ENCODE measurements at places on chromosomes 6 and 20.

DNA sequence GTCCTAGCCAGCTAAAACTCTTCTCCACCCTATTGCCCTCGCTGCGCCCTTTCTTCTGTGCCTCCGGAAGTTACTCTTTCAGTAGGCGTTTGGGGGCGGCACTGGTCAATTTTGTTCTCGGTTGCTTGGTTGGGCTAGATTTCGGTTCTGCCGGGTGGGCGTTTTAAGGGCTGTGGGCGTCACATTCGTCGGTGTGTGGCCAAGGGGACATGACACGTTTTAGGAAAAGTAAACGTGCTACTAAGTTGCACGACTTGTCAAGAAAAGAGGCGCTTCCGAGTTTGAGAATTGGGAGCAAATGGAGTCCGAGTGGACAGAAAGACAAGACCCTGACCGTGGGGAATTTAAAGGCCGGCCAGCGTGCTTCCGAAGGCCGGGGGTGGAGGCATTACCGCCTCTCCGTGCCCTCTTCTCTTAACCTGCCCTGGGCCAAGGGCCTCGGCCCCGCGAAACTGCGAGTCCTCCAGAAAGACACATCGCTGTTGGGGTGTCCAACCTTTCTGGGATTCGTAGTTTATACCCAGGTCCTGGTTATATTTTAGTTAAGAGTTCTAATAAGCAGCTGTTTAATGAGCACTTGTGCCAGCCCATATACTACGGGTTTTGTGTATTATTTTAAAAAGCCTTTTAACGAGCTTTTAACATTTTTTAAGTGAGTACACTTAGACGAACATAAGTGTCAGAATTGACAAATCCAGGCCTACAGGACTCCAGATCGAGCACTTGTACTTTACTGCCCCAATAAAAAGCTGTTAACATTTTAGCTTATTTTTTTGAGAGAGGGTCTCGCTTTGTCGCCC, 664 bp upstream of the BAG6 start:
- DNase-seq, result peak; percentile 93

GRCh38 chr20:8523684-8524083, 391.6 kb downstream of the PLCB1 start:
- no peak for DNase-seq

GRCh38 chr6:44302856-44303255, 10.3 kb downstream of the AARS2 start:
- no peak for DNase-seq

DNA sequence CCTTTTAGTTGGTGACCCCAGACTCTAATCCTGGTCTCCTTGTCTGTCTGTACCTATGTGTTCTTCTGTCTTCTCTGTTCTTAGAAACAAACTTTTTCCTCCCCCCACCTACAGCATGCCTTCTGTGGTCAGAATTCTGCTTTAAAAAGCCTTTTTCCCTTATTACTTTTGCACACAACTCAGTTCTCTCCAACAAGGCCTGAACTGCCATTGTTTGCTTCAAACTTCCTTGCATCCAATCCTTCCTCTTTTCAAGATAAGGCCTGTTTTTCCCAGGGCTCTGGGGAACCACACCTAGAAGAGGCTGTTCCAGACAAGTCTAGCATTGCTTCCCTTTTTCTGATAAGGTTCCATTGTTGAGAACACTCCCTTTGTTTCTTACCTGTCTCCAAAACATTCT, 22.2 kb upstream of the NCOA3 start:
- no peak for DNase-seq

- DNase-seq, result no peak
Measured at GRCh38 chr6:101392586-101393230, 800 bp upstream of the GRIK2 start.

- no peak for DNase-seq
Measured at GRCh38 chr6:38738261-38738660, 23.1 kb downstream of the DNAH8 start.

GRCh38 chr6:166581091-166581511, 5.4 kb downstream of the RAMACL start:
- DNase-seq, result no peak

DNA sequence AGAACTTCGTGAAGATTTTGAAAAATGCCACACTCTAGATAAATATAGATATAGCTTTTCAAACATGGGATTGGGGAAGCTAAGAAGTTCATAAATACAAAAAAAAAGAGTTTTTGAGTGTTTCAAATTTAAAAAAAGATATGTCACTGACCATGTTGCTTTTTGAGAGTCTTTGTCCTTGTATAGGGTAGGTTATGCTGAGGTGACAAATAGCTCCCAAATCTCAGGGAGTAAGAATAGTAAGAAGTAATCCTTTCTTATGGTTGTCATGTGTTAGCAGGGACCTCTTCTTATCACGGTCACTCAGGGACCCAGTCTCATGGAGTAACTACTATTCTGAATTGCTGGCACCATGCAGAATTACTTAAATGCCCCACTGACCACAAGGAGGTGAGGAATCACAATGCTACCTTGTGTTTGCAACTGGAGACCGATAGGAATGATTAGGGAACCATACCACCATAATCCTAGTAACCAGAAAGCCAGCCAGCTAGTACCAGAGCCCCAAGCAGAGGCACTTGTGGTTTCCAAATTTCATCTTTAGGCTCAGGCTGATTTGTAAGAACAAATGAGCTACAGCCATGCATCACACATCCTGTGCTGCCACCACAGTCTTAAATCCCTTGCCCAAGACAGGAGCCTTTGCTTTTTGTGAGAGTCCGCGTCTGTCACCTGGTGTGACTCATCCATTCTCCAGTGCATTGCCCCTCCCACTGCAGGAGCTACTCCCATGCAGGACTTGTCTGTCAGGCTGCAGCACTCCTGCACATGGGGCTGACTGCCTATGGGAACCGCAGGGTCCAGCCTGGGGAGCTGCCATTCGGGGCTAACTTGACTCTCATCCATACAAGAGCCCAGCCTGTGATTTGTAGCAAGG, 42.4 kb upstream of the ADGRF4 start:
- no peak for DNase-seq

DNA sequence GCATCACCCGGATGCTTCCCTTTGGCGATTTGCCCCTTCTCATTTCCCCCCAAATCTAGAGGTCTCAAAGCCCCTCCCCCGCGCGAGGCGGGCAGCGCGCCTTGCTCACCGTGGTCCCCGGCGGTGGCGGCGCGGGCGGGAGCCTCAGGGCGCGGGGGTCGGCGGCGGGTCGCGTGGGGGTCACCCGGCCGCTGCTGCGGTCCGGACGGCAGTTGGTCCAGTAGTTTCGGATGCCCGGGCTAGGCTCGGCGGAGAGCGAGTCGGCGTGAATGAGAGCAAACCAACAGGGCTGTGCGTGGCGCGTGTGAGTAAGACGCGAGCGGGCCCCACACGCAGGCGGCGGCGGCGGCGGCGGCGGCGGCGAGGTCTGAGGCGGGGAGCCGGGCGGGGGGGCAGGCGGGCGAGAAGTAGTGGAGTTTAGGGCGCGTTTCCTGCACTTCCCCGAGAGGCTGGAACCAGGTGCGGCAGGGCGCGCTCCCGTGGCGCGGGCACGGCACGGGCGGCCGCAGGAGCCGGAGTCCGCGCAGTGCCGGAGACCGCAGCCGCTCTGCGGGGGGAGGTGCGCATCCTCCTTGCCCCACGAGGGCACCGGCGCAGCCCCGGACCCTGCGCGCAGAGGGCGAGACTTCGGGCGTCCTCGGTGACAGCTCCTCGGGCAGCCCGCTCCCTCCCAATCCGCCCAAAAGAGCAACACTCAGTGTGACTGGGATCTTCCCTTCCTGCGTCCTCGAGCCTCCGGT, 567 bp downstream of the HS3ST5 start:
- peak; percentile 31 for DNase-seq

DNA sequence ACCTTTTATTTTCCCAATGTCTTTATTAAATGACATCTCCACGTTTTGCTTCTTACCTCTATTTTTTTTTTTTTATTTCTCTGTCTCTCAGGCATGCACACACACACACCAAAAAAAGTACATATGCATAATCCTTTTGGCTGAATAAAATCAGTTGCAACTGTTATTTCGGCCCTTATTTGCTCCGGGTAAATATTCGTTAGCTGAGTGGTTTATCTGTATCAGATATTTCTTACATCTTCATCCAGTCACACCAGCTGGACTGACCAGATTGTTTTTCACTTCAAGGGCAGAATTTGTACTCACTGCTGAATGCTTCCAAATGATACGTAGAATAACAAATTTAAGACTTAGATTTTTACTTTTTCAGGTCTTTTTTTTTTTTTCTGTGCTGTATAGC, 45.5 kb downstream of the PTPN1 start:
- no peak for DNase-seq

GRCh38 chr6:139712830-139713229, 338.4 kb upstream of the CITED2 start:
- DNase-seq, result no peak

GRCh38 chr6:56169366-56169765, 78.0 kb downstream of the COL21A1 start:
- DNase-seq, result no peak

GRCh38 chr6:125526007-125526720, 223.3 kb upstream of the HEY2 start:
- DNase-seq, result no peak

- DNase-seq, result no peak
Measured at GRCh38 chr6:1535295-1535694, 74.4 kb upstream of the FOXC1 start.

DNA sequence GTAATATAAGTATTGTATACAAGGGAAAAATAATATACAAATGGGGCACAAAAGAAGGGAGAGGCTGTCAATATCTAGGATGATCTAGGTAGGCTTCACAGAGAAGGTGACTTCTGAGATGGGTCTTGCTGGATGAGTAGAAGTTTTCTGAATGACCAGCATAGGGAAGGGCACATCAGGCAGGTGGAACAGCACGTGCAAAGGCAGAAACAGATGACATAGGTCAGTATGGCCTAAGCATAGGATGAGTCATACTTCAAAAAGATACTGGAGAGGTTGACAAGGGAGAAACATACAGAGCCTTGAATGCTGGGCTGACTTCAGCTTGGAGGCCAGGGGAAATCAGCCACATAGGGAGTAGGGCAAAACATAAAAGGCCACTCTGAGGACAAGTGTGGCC, 31.9 kb upstream of the SIRPA start:
- DNase-seq, result no peak

DNA sequence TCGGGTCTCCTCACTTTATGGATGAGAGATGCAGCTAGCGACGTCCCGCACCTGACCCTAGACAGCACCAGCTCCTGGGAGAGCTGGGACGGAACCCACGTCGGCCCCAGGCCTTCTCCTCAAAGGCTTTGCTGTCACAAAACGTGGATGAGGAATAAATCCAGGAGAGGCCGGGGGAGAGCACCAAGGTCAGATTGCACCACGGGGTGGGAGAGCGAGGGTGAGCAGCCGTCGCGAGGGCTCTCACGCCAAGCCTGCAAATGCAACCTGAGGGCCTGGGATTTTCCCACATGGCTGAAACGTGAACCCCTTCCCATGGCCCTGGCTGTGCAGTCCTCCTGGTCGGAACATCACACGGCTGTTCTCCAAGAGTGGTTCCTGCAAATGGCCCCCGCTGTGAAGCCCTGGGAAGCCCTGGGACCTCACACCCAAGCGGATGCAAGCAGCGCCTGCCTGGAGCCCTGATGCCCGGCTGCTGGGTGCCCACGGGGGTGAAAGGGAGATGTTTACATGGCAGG, 45.3 kb downstream of the DLL1 start:
- no peak for DNase-seq

DNA sequence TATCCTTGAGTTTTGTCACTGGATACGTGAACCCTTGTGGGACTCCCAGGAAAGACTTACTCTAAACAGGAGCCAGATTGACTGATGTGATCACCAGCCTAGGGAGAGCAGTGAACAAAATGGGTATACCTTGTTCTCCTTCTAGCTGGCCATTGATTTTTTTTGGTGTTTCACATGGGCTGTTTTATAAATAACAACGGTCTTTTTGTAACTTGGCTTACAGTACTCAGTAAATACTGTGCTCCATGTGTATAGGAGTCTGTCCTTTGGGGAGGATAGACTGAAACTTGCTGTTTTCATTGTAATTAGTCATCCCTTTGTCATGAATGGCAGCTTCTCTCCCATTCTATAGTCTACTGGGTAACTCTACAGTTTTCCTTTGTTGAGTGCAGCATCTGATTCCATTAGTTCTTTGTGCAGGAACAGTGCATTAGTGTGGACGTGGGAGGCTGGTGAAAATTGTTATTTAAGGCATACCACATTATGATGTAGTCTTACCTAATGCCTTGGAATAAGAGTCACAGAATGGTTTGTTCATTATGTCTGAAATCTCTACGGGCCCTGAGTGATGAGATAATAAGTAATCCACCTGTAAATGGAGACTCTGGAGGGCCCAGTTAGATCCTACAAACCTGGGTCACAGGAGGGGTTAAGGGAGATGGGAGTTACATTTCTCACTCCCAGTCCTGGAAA, 89.5 kb downstream of the TIAM2 start:
- DNase-seq, result no peak

- DNase-seq, result peak; percentile 86
Measured at GRCh38 chr6:27547157-27548075, 74.5 kb upstream of the ZNF184 start.

GRCh38 chr6:111087871-111088667, 766 bp downstream of the SLC16A10 start:
- peak; percentile 84 for DNase-seq

GRCh38 chr6:52550014-52550575, 26.8 kb downstream of the TRAM2 start:
- no peak for DNase-seq

DNA sequence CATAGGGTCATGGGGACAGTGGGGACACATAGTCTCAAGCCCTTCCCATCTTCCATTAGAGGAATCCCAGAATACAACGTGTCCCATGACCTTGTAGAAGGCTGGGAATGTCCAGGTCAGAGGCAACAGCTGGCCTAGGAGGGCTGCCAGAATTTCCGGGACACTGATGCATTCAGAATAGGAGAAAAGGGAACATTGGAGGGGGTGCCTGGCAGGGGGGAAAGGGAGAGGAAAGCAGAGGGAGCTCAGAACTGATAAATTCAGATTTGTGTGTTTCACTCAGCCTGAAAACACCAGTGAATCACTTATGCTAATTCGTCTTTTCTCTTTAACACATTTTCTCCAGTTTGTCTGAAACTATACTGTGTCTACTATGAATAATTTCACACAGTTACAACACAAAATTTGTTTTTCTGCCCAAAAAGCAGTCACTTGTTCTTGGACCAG, 35.5 kb upstream of the BMP2 start:
- no peak for DNase-seq

- no peak for DNase-seq
Measured at GRCh38 chr20:63602321-63602720, 24.6 kb downstream of the GMEB2 start.

- no peak for DNase-seq
Measured at GRCh38 chr20:32487381-32487780, 97.8 kb downstream of the NOL4L start.

- DNase-seq, result no peak
Measured at GRCh38 chr6:2781685-2782355, 16.6 kb downstream of the WRNIP1 start.

DNA sequence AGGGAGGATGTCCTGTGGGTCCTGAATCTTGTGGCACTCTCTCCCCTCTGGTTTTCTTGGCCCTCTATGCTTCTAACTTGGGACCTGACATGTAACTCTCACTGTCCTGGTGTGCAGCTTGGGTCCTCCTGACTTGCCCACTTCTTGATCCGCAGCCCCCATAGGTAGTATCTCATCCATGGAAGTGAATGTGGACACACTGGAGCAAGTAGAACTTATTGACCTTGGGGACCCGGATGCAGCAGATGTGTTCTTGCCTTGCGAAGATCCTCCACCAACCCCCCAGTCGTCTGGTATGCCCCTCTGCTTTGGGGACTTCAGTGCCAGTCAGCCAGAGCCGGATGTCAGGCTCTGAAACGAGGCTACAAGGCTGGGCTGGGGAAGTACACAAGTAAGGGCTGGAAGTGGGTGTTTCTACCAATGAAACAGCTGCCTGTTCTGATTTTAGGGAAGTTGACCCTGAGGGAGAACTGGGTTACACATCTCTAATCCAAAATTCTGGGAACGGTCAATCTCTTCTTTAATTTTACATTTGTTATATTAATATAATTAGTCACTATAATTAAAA, 641 bp downstream of the DBNDD2 start:
- DNase-seq, result no peak

Data from RPMI8226 (cell line).